ENCODE measurements at places on chromosomes 5 and 9.

- no peak for DNase-seq
Observed at GRCh38 chr5:9316733-9317132, 229.1 kb downstream of the SEMA5A start.

DNA sequence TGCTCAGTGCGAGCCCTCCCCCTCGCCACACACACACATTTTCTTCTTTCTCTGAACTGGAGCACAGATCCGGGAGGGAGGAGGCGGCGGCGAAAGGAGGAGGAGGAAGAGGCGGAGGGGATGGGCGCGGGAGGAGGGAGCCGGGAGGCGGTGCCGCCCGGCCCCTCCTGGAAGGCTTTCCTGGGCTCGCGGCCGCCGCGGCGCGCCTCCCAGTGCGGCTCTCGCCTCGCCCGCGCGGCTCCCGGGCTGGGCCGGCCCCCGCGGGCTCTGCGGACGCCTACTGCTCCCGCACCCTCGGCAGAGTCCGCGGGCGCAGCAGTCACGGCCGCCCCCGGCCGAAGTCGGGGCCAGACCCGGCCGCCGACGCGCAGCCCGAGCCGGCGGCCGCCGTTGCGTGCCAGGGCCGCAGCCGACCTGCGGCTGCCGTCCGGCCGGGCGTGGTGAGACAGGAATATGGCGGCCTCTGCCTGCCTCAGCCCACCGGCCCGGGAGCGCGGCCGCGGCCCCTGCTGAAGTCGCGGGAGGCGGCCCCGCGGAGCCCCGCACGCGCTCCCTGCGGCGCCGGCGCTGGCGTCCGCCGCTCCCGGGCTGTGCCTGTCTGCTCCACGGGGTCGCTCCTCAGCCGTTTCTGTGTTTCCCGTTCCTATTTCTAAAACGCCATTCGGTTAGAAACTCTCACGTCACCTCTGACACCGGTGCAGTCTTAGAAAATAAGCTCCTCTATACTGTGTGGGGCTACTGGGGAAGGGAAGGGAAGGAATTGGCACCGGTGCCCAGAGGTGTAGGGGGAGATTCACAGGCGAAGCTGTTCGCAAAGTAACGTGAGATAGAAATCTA lies 500 bp upstream of the GNAQ start:
- peak; percentile 91 for DNase-seq

DNA sequence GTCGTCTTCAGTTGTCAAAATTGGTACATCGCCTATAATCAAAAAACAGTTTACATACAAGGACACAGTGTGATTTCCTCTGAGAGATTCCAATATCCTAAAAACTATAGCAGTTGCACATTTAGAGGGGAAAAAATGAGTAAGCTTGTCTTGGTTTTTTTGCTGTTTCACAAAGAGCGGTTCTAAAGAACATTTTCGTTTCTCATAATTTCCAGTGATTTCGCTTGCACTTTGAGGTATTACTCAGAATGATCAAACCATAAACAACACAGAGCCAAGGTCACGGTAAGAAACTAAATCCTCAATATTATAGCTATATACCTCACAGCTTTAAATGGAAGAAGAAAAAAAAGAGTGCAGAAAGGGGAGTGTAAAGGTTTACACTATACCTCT lies 861 bp downstream of the MTX3 start:
- no peak for DNase-seq

- no peak for DNase-seq
Observed at GRCh38 chr9:88925481-88925880, 65.8 kb upstream of the S1PR3 start.

- no peak for DNase-seq
Observed at GRCh38 chr5:168710706-168711105, 131.5 kb upstream of the PANK3 start.

Data from AG08395 (cell line).